ENCODE measurements at places on chromosomes 7 and 10. TPM values are rescaled to one million over a fixed set of nuclear protein-coding genes. Genes with fewer than 3 reads are reported as not detected.

RHOBTB1 gene
- 6.7 TPM for polyA plus RNA-seq

TBC1D12 gene
- polyA plus RNA-seq = 8.6 TPM

GRCh38 chr10:103699611-103700435, 155.6 kb downstream of the SH3PXD2A start:
- DNase-seq = no peak

- no peak for DNase-seq
Observed at GRCh38 chr7:19530261-19530660, 178.6 kb downstream of the POLR1F start.

DNA sequence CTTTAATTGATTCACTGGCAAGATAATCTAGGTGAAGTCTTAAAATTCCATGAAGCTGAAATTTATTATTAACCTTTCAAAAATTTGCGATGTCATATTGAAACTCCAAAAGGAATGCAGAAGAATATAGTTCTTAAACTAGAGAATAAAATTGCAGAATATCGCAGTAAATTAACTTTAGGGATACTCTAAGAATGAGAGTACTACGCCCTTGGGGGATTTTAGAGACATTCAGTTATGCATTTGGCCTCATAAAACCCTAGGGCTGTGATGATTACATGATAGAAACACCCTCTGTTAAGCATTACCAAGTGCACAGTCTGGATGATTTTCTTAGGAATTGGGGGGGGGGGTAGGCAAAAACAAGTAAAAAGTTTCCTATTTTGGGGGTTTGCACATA, 3.7 kb downstream of the WNT2 start:
- no peak for DNase-seq

DNA sequence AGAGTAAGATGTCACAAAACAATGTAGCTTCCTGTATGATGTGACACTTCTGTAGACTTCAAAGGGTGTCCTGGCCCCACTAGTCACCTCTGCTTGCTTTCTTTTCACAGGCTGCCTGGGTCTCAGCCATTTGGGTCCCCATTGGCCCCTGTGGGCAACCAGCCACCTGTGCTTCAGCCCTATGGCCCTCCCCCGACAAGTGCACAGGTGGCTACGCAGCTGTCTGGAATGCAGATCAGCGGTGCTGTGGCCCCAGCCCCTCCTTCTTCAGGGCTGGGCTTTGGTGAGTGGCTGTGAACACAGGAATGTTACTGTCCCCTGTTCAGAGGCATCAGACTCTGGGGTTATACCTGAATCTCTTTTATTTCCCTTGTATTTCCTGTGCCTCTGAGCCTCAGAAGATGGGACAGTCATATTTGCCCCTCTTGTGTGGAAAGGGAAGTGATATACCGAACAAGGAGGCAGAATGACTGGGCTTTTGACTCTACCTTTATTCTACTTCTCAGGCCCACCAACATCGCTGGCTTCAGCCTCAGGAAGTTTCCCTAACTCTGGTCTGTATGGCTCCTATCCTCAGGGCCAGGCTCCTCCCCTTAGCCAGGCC, 15.4 kb downstream of the SEC24C start:
- no peak for DNase-seq

Measured in urinary bladder (tissue), 4 donors.